ENCODE measurements at places on chromosomes 1 and 21.

- DNase-seq = no peak
Measured at GRCh38 chr1:225448146-225448805, 20.4 kb upstream of the LBR start.

GRCh38 chr1:217534566-217534965 lies 96.3 kb downstream of the GPATCH2 start:
- DNase-seq = no peak

DNA sequence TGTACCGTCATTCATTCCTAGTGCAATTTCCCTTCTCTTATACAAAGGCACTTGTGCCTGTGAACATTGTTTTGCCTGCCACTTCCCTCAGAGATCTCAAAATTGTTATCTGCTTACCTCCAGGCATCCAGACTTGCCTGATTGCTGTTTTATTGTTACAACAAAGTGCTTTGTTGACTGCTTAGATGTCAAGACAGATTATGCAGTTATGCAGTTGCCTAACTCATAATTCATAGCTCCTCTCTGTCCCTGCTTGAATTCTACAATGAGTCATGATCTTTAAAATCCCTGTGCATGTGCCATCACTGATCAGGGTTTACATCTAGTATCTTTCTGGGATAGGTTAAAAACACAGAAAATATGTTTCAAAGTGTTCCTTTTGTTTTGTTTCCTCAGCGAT lies 24.5 kb downstream of the CXADR start:
- DNase-seq = no peak

DNA sequence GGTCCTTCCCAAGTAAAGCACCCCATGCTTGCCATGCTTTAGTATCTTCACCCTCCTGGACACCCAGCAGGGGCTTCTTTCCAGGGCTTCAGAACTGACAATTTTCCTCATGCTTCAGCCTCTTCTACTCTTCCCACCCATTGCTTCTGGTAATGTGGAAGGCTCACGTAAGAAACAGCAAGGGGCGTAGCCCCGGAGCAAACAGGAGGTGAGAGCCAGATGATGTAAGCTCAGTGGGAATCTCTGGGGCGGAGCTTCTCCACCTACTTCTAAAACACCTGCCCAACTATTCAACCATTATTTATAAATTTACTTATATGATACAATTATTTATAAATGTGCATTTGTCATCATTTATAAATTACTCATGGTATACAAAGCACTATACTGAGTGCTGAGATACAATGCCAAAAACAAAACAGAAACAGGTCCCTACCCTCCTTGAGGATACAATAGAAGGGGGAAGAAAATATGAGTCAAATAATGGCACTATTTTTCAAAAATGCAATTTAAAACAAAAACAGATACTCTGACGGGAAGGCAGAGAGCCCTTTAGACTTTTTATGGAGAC lies 140.1 kb upstream of the CAMK1G start:
- DNase-seq = no peak

- no peak for DNase-seq
Measured at GRCh38 chr1:65420590-65421350, at the start of the genes LEPR and LEPROT. TSS of gene LEPR (plus strand) at chr1:65420668. CDS start at chr1:65565566, 144,898 bp downstream. TSS of gene LEPROT (plus strand) at chr1:65420668. CDS start at chr1:65420725, 57 bp downstream.

DNA sequence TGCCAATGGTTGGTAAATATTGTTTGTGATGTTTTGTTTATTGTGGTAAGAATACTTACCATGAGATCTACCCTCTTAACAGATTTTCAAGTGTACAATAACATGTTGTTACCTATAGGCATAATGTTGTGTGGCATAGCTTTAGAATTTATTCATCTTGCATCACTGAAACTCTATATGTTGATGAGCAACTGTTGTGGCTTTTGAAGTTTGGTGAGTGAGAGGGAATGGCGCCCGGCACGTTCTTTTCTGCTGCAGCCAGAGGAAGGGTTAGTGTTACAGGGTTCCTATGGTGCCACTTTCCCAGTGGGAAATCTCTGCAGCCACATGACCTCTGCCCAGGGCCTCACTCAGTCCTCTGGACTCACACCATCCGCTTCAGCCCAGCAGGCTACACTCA lies 342.5 kb upstream of the ADGRL2 start:
- no peak for DNase-seq

- no peak for DNase-seq
Measured at GRCh38 chr21:26655460-26655859, 82.4 kb upstream of the CYYR1 start.

- no peak for DNase-seq
Measured at GRCh38 chr1:218254296-218254946, 30.7 kb upstream of the RRP15 start.
